Endodermal cell (in vitro differentiated cells): ENCODE measurements at places on chromosomes 12 and 14. TPM values are rescaled to one million over a fixed set of nuclear protein-coding genes. Genes with fewer than 3 reads are reported as not detected.

GRCh38 chr12:110223777-110224378, 57.2 kb upstream of the ATP2A2 start:
- H3K36me3 ChIP-seq = peaks cover 9% of the 10 kb centered on the region
- peaks cover 11% of the 10 kb centered on the region for H3K4me1 ChIP-seq
- no peak for DNase-seq
- peak overlapping the region; percentile 48 for H3K4me3 ChIP-seq
- H3K27ac ChIP-seq = peak overlapping the region; percentile 51

DNA sequence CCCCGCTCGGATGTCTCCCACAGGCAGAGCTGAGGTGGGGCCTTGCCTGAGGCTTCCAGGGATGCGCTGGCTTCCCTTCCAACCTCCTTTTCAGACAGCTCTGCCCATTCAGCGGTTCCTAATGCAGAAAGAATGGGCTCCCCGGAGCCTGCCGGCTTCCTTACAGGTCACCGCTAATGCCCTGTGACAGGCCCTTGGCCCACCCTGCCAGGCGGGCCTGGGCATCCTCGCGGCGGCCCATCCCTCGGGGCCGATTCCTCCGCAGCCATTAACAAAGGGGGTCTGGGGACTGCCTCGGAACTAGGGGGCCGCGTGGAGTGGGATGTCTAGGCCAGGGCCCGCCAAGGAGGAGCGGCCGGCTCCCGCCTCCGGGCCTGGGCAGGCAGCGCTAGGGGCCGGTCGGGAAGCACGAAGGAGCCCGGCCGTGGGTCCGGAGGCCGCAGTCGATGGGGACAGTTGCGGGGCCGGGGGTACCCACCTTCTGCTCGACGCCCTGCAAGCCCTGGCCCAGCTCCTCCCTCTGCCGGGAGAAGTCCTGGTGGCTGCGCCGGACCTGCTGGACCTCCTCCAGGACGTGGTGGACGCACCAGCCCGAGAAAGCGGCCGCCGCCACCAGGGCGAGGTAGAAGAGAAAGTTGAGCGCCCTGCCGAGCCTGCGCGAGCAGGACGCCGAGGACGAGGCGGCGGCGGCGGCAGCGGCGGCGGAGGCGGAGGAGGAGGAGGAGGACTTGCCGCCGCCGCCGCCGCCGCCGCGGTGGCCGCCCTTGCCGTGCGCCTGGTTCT, 738 bp downstream of the CKAP4 start:
- H3K4me1 ChIP-seq = no peaks in the 10 kb centered on the region
- no peaks in the 10 kb centered on the region for H3K27me3 ChIP-seq
- peak overlapping the region; percentile 82 for H3K4me3 ChIP-seq
- DNase-seq = peak; percentile 87
- H3K36me3 ChIP-seq = peaks cover 24% of the 10 kb centered on the region
- peak overlapping the region; percentile 79 for H3K27ac ChIP-seq

DNA sequence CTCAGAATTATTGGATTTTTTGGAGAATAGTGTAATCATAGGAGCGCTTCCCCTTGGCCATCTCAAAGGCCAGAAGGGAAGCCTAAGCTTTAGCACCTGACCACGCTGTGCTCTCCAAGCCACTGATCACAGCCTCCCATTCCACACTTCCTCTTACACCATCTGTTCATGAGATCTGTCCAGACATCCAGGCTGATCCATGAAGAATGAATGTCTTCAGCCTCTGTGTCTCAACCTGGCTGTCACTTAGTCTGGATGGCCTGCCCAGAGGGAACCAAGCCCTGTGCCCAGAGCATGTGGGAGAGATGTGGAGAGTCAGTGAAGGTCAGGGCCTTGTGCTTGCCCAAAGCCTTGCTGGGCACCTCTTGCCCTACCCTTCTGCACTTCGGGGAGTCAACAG, 40.5 kb downstream of the TSPAN11 start:
- no peak overlapping the region for H3K4me3 ChIP-seq
- H3K27ac ChIP-seq = no peak overlapping the region
- no peaks in the 10 kb centered on the region for H3K27me3 ChIP-seq
- no peaks in the 10 kb centered on the region for H3K4me1 ChIP-seq
- DNase-seq = no peak
- H3K36me3 ChIP-seq = no peaks in the 10 kb centered on the region

- H3K36me3 ChIP-seq = no peaks in the 10 kb centered on the region
- H3K4me1 ChIP-seq = no peaks in the 10 kb centered on the region
- no peak overlapping the region for H3K4me3 ChIP-seq
- H3K27ac ChIP-seq = no peak overlapping the region
- no peak for DNase-seq
Measured at GRCh38 chr14:42671636-42672035, 1065.0 kb downstream of the LRFN5 start.

The AKT1 gene
- total RNA-seq = 106 to 156 TPM (median 152 TPM) in 3 replicates
